ENCODE measurements at places on chromosomes 1 and 21.

DNA sequence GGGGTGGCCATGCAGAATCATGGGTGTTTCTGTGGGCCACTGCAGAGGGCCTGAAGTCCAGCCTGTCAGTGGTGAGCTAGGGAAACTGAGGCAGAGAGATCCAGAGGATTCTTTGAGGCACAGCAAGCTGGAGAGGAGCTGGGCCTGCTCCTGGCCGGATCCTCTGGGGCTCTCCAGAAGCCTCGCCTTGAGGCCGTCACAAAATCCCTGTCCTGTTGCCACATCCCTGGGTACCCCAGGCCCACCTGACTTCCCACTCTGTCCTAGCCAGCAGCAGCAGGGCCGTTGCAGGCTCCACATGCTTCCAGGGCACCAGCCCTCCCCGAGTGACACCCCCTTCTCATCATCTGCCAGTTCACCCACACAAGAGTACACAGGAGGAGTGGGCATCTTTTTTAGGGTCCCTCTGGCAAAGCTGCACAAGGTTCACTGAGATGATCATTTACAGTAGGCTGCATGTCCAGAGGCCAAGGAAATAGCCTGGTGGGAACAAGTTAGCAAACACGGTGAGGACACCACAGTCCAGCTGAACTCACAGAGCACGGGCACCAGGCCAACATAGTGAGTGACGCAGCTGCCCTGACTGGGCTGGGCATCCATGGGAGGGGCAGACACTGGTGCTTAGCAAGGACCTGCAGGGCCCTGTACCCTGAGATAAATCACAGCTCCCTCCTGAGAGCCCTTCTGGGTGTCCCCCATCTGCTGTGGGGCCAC lies 25.1 kb upstream of the TSPEAR start:
- DNase-seq = no peak

DNA sequence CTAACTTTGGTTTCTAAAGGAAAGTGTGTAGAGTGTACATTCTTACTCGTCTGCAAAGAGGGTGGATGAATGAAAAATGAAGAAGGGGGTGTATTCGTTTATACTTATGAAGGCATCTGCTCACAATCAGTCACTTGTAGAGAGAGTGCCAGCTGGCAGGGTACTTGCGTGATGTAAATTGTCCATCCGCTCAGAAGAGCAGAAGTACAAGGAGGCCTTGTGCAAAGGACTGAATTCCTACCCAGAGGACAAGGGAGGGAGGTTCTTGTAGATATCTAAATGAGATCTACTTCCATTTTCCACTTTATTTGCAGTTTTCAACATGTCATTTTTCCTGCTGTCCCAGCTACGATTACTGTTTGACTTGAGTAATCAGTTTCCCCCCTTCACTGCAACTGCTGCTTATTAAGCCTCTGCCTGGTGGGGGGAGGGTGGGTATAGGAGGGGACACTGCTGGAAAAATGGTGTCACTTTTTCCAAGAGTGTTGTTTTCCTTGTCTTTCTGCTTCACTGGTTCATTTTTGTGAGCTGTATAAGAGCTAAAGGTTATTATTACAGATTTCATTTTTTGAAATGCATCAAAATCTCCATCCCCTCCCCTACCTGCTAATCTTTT lies 67.3 kb downstream of the LAMC1 start:
- DNase-seq = peak; percentile 89

DNA sequence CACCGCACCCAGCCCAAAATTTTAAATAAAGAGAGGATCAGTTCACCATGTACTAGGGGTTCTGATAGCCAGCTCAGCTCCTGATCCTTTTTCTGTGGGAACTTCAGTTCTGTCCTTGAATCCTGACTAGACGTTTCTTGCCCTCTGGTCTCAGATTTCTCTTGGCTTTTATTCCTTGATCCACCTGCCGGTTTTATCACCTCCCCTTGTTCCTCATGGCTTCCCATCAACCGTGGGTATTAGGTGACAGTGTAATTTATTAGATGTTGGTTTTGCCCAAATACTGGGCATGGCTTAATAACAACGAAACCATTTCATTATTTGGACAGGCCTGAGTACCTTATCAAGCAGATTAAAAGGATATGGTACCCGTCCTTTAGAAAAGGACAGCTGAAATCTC lies 22.5 kb downstream of the SLC45A1 start:
- no peak for DNase-seq

GRCh38 chr1:17377325-17377953 lies 5.4 kb downstream of the PADI6 start:
- no peak for DNase-seq

- DNase-seq = no peak
Observed at GRCh38 chr1:41641475-41641814, 157.0 kb upstream of the EDN2 start.

DNA sequence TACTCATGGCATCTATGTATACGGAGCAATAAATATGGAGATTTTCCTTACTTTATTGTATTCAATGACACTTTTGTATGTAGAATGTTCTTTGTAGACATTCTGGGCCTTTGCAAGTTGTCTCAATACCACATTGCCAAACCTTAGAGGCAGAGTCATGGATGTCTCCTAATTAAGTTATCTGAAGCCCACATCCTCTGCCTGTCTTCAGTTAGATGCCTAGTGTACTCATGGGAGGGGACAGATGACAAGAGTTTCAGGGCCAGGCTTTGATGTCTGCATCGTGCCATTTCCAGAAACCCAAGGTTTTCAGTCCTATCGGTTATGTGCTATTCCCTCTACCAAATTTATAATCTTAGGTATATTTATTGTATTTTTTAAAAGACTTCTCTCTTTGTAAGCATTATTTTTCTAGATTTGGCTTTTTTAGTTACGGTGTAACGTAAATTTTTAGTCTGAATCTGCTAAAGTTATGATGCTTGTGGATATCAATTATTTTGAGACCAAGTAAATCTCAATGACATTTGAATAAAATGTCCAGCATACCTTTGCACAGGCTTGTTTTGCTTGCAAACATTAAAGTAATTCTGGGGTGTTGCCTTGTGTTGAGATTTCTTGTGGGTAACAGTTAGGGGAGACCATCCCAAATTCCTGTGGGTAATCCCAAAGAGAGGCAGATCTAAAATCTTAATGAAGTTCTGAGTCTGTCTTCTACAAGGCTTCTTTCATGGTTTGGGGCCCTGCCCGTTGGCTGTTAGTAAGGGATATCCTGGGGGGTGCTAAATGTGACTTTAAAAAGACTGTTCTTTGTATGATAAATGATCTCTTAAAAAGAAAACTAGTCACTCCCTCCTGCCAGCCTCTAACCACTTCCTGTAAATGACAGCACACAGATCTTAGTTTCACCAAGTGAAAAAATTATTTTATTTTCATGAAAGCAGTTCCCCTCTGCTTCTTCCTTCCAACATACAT lies 8.0 kb upstream of the MACF1 start:
- DNase-seq = peak; percentile 76

DNA sequence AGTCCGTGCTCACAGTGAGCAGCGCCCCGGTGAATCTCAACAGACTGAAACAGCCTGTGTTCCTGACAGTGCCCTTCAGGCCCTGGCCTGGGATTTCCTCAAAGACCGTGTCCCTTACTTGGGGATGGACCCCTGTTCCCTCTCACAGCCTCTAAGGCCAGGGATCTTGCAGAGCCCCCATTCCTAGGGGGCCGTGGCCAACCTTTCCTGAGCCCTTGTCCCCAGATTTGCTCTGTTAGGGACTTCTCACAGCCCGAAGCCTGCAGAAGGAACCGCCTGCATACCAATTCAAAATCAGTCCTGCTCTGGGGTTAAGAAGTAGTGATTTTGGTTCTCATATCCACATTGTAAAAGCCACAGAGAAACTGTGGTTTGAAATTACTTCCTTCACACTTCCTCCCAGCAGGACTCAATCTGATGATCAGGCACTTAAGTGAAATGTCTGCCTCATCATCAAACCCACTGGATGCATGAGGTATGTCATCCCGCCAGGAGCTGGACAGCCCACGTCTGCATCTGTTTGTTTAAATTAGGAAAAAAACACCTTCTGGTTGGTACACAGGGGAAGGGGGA lies 14.9 kb downstream of the ABCA4 start:
- DNase-seq = no peak

GRCh38 chr1:164591858-164592257 lies 32.9 kb downstream of the PBX1 start:
- DNase-seq = peak; percentile 66

DNA sequence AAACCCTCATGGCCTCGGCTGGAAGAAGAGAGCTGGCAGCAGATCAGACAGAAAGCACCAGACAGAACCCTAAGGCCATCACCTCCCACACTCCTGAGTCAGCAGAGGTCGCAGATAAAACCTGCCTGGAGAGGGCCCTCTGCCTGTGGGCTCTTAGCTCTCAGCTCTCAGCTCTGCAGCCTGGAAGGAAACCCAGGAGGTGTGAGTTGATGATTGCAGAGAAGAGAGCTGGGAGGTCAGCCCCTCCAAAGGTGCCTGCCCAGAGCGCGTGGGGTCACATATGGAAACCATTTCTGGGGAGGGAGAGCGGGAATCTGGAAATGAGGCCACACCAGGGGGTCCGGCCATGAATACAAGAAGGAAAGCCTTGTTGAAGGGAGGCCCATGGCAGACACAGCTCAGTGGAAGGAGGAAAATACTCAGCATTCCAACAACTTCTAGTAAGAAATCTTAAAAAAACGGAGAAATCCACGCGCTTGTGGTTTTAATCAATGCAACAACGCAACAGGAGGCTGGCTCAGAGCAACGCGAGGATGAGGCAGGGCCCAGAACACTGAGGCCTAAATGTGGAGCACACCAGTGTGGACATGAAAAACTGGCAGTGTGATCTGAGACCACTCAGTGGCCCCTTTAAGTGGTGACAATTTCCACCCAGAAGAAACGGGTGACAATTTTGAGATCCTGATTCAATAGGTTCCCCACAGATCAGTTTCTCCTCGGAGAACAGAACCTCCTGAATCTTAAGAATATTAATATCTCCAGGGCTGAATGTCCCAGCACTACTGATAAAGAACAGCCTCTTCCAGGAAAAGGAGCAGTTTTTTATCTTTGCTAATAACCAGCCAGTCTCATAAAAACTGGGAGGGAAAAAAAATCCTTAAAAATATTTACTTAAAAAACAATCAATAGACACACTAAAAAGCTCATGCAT lies 45.7 kb downstream of the PSMG1 start:
- DNase-seq = peak; percentile 79

DNA sequence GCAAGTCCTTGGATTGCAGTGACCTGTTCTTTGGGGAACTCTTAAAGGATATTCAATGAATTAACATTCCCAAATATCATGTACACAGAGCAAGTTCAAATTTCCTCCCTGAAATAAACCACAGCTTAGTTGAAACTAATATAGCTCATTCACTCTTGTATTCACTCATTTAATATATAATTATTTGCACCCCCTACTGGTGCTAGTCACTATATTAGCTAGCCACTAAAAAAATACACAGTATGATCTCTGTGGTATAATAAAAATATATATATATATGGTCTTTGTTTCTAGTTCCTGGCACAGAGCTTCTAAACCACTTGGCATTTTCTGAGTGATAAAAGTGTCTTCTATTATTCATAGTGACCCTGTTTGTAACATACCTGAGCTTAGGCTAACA lies 177.3 kb upstream of the LYPLAL1 start:
- no peak for DNase-seq

DNA sequence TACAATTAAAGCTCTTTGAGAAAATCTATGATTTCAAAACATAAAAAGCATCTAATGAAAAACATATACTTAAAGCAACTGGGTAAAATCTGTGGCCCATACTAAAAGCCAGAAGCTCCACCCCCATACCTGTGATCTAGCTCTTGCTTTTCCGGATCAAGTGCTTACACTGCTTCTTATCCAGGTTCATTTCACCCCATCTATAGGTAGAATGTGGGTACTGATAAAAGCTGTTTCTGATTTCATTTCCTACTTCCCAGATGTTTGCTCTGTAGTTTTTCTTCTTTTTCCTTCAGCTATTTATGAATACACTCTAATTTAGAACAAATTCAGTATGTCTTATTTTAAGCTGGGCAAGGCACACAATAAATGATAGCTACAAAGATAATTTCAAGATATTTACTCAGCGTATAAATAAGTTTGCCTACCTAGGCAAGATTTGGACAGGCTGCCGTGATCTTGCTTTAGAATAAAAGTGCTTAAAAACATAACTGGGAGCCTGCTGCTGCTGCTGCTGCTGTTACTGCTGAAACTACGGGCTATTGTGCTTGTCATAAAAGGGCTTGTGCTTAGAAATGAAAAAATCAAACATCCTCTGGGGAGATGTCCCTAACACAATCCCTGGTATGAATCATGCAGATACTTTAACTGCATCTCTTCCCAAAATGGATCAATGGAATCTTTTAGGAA lies 2.1 kb downstream of the SIPA1L2 start:
- peak; percentile 34 for DNase-seq

GRCh38 chr1:214051786-214052185 lies 64.0 kb downstream of the PROX1 start:
- no peak for DNase-seq

DNA sequence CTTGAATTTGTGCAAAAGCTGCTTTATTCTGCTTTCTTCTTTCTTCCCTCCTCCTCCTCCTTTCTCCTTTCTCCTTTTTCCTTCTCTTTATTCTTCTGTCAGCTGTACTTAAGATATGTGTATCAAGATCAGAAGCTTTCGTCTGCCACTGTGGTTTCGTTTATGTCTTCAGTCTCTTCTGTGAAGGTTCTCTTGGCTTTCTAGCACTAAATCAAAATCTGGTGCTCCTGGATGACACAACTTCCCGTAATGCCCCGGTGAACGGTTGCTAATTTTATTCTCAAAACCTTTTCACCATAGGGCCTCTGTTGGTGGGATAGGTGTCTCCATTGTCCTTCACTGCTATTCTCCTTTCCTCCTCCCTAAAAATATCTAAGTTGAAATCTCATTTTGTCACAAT lies 5.0 kb downstream of the ATF6 start:
- DNase-seq = no peak

DNA sequence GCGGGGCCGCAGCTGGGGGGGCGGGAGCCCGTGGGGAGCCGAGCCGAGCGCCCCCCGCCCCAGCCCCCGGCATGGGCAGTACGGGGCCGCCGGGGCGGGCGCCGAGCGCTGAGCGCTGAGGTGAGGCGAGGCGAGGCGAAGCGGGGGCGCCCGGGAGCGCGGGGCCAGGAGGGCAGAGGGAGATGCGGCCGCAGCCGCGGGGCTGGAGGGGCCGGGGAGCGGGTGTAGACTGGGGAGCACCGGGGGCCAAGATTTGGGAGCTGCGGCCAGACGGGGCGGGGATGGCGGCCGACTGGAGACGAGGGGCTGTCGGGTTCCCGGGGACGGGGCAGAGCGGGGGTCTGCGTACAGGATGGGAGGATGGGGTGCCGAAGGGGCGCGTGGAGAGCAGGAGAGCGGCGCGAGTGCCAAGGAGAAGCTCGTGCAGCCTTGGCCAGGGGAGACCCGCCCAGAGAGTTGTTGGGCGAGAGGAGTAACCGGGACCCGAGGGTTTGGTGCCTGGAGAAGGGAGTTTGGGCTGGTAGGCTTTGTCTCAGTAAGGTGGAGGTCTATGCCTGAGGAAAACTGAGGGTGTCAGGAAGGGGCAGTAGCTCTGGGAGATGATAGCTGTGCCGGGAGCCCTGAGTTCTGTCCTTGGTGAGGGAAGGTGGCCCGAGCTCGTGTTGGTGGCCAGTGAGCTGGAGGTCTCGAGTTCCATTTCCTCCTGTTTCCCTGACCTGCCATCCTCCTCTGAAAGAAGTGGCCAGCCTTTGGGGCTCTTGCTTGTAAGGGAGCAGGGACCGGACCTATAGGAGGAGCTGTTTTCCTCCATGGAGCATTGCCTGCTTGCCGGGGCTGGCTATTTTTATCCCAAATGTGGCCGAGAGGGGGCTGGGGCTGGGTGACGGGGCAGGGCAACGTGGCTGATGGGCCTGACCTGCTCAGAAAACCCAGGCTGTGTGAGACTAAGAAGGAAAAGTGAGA lies 539 bp downstream of the ATP8B2 start:
- DNase-seq = peak; percentile 92
